Activated CD4-positive, CD25-positive, alpha-beta regulatory T cell (primary cell): ENCODE measurements at places on chromosomes 2 and 18.

GRCh38 chr2:122145856-122146255, 390.4 kb downstream of the TSN start:
- DNase-seq = no peak

DNA sequence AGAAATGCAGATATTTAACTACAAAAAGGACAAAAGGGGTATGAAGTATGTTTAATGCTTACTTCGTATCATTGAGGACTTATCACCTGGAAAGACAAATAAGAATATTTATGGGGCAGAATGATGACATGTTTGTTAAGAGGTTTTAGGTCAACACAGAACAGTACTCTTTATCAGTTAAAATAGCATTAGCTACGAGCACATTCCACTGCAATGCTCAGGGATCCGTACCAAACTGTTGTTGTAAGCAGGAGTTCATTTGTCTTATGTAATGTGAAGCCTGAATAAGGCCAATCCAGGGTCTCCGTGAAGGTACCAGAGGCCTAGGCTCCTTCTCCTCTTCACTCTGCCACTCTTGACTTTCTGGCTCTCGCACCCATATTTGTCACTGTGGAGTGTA, 465.7 kb upstream of the NRP2 start:
- DNase-seq = no peak

DNA sequence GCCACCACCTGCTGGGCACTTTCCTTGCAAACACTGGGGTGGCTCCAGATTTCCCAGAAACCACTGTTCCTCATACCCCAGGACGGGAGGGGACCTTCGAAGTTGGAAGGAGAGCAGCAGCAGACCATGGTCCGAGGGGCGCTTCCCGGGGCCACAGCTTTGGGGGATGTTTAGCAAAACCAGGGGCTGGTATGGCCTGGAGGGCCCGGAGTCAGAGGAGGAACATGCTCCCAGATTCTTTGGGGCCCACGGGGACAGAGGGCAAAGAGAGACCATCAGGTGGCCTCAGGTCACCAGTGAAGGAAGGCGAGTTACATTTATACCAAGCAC, 25.3 kb downstream of the HS6ST1 start:
- no peak for DNase-seq

GRCh38 chr18:76389716-76390115, 105.3 kb downstream of the ZNF516 start:
- DNase-seq = no peak

DNA sequence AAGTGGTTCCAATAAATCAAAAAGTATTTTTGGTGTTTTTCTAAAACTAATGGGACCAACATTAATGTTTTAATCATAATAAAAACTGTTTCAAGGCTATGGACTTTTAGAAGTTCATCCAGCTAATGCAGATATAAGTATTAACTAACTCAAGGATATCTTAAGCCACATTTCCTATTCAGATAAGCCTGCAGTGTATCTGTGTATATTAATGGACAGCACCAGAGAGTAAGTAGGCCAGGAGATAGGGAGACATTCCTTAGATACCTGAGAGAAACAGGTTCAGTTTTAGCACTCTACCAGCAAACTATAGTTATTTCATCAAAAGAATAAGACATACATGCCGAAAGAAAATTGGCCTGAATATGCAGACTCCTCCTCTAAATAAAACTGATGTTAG, 27.3 kb downstream of the PREPL start:
- no peak for DNase-seq

GRCh38 chr2:179057737-179058136, 7.8 kb upstream of the CCDC141 start:
- DNase-seq = no peak

GRCh38 chr2:88071365-88071764, 3.7 kb downstream of the SMYD1 start:
- no peak for DNase-seq

DNA sequence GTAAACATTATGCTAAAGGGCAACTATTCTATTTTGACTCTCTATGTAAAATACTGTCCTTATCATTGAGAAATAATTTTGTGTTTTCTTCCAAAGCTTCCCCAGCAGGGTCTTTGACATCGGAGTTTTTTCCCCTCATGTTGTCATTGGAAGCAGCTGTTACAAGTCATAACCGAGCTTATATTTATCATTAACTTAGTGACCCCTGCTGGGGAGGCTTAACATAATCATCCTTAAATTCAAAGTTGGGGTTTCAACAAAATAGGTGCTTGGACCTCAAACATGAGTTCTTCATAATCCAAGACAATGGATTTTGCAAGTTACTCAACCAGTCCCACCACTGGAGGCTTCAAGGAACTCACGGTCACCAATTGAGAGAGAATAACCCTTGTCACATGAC, 330.9 kb downstream of the DCC start:
- no peak for DNase-seq

- no peak for DNase-seq
Observed at GRCh38 chr2:120862201-120863060, 126.8 kb downstream of the GLI2 start.
